ENCODE measurements at places on chromosomes 1 and 21. TPM values are rescaled to one million over a fixed set of nuclear protein-coding genes. Genes with fewer than 3 reads are reported as not detected.

DNA sequence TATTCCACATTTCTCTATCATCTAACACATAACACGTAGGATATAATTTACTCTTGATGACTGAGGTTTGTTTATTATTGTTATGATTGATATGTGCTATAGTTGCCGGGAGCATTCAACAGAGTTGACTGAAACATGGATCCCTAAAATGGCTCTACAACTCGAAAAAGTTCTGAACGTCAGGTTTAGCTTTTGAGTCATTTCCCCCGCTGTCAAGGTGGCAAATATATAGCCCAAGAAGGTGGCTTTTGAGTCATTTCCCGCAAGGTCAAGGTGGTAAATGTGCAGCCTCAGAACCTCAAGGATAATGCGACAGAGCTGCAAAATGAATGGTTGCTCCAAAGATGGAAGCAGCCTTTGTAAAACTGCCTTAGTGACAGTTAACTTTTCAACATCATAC lies 104.0 kb downstream of the NIBAN1 start:
- H3K4me3 ChIP-seq = no peak overlapping the region
- no peaks in the 10 kb centered on the region for H3K36me3 ChIP-seq
- H3K27me3 ChIP-seq = no peaks in the 10 kb centered on the region

DNA sequence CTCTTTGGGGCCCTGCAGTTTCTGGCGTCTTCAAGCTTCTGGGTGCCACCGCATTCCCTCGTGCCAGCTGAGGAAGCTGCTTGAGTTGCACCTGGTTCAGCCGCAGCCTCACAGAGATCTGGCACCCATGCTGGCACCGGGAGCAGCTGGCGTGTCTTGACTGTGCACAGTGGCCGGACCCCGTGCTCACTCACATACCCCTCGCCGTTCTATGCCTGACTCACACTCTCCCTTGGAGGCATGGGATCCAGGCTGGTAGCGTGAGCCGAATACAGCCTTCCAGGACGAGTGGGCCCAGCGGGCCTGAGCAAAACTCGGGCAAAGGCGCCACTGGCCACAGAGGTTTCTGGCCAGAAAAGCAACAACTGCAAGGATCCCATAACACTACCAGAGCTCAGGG lies 8.6 kb upstream of the MTR start:
- no peaks in the 10 kb centered on the region for H3K27me3 ChIP-seq
- no peaks in the 10 kb centered on the region for H3K4me1 ChIP-seq
- no peak overlapping the region for H3K27ac ChIP-seq
- H3K36me3 ChIP-seq = no peaks in the 10 kb centered on the region
- H3K4me3 ChIP-seq = no peak overlapping the region

GRCh38 chr1:101379950-101380349 lies 143.1 kb downstream of the S1PR1 start:
- H3K4me3 ChIP-seq = no peak overlapping the region
- H3K36me3 ChIP-seq = no peaks in the 10 kb centered on the region
- DNase-seq = no peak
- H3K27me3 ChIP-seq = no peaks in the 10 kb centered on the region

DNA sequence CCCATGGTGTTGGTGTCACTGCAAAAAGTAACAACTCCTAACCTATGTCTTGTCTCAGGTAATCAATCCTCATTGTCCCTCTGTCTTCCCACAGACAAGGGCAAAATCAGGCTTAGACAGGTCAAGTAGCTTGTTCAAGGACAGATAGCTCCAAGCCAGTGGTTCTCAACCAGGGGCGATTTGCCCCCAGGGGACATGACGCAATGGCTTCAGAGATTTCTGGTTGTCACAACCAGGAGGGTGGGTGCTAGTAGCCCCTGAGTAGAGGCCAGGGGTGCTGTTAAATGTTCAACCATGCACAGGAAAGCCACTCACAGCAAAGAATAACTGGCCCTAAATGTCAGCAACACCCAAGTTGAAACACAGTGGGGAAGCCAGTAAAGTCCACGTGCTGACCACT lies 178.9 kb downstream of the RUNX1 start:
- peak overlapping the region; percentile 12 for H3K27ac ChIP-seq
- H3K4me3 ChIP-seq = no peak overlapping the region
- H3K27me3 ChIP-seq = no peaks in the 10 kb centered on the region
- no peak for DNase-seq
- H3K4me1 ChIP-seq = peaks cover 59% of the 10 kb centered on the region
- peaks cover 12% of the 10 kb centered on the region for H3K36me3 ChIP-seq

Gene CD48
- 0.57 TPM for total RNA-seq

Gene HES5
- not detected for total RNA-seq

Gene GPR25
- not detected for total RNA-seq

Gene PPP1R8
- total RNA-seq = 43.5 TPM

GRCh38 chr1:208100106-208100505 lies 144.1 kb downstream of the PLXNA2 start:
- no peaks in the 10 kb centered on the region for H3K36me3 ChIP-seq
- no peak for DNase-seq
- H3K4me1 ChIP-seq = peaks cover 31% of the 10 kb centered on the region
- no peak overlapping the region for H3K27ac ChIP-seq

- H3K27ac ChIP-seq = no peak overlapping the region
- DNase-seq = no peak
- no peaks in the 10 kb centered on the region for H3K36me3 ChIP-seq
- peaks cover 31% of the 10 kb centered on the region for H3K4me1 ChIP-seq
- H3K27me3 ChIP-seq = no peaks in the 10 kb centered on the region
Measured at GRCh38 chr1:66327588-66327987, 206.4 kb upstream of the SGIP1 start.

Gene L1TD1
- 5.3 TPM for total RNA-seq

Gene TDRD10
- 0.31 TPM for total RNA-seq

- no peak overlapping the region for H3K27ac ChIP-seq
- no peak for DNase-seq
- no peaks in the 10 kb centered on the region for H3K27me3 ChIP-seq
- no peak overlapping the region for H3K4me3 ChIP-seq
- peaks cover 1% of the 10 kb centered on the region for H3K4me1 ChIP-seq
Measured at GRCh38 chr21:43291347-43291950, 122.6 kb downstream of the CRYAA start.

GRCh38 chr1:177219554-177220458 lies 49.0 kb downstream of the BRINP2 start:
- no peak for DNase-seq
- no peaks in the 10 kb centered on the region for H3K4me1 ChIP-seq

GRCh38 chr1:16226490-16227179 lies 10.3 kb downstream of the CPLANE2 start:
- no peak for DNase-seq
- H3K27me3 ChIP-seq = peaks cover 44% of the 10 kb centered on the region
- H3K27ac ChIP-seq = no peak overlapping the region

GRCh38 chr1:53348486-53349368 lies 20.9 kb upstream of the LRP8 start:
- H3K27ac ChIP-seq = peak overlapping the region; percentile 88
- peaks cover 22% of the 10 kb centered on the region for H3K4me1 ChIP-seq
- DNase-seq = peak; percentile 13
- H3K36me3 ChIP-seq = no peaks in the 10 kb centered on the region

DNA sequence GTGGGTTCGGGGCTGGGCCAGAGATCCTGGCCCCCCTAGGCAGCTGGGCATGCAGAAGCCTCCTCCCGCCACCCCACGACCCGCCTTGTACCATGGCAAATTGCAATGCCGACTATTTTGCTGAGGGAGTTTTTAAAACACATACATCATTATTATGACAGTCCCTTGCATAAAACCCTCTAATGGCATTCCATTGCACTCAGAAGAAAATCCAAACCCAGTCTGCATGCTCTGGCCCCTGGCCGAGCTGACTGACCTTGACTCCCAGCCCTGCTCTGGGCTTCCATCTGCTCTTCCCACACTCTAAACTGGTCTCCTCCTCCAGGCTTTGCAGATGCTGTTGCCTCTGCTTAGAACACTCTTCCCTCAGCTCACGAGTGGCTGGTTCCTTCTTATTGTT lies 28.0 kb downstream of the PADI2 start:
- H3K27ac ChIP-seq = no peak overlapping the region
- H3K27me3 ChIP-seq = no peaks in the 10 kb centered on the region
- no peaks in the 10 kb centered on the region for H3K36me3 ChIP-seq
- no peak for DNase-seq
- H3K4me1 ChIP-seq = peaks cover 6% of the 10 kb centered on the region

DNA sequence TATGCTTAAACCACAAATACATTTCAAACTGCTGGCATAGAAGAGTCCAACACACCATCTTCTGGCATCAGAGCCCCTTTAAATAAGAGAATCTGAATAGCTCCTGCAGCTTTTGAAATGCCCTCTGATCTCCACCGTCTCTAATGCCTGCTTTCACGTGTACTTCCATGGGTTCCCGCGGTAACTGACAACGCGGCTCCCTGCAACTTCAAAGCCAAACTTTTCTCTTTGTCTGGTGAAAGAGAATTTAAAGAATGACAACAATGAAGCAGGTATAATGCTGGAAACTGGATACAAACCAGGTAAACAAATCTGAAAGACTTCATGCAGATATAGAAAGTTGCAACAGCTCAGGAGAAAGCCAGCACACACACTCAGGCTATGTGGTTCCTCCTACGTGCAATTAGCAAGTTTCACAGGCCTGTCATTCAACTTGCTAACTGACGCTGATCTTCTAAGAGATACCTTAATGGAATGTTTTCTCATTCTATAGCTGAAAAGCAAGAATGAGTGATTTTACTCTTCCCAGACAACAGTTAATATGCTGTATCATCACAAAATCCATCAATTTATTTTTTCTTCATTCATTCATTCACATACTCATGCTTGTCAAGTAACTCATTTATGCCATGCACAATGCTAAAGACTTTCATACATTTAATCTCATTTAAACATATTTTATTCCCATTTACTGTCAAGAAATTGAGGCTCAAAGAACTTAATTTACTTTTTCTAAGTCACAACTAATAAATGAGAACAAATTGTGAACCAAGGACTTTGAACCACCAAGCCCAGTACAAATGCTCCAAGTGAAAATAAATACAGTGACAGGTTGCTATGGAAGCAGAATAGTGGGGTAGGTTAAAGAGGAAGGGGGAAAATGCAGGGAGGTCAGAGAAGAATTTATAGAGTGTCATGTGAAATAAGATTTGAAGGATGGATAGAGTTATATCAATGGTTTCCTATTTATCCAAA lies 202.7 kb upstream of the SNX7 start:
- H3K27ac ChIP-seq = no peak overlapping the region
- DNase-seq = no peak
- no peak overlapping the region for H3K4me3 ChIP-seq
- H3K4me1 ChIP-seq = peaks cover 28% of the 10 kb centered on the region

- no peak overlapping the region for H3K4me3 ChIP-seq
- no peaks in the 10 kb centered on the region for H3K4me1 ChIP-seq
- H3K27me3 ChIP-seq = peaks cover 48% of the 10 kb centered on the region
Measured at GRCh38 chr1:30268923-30269666, 454.3 kb downstream of the MATN1 start.

DNA sequence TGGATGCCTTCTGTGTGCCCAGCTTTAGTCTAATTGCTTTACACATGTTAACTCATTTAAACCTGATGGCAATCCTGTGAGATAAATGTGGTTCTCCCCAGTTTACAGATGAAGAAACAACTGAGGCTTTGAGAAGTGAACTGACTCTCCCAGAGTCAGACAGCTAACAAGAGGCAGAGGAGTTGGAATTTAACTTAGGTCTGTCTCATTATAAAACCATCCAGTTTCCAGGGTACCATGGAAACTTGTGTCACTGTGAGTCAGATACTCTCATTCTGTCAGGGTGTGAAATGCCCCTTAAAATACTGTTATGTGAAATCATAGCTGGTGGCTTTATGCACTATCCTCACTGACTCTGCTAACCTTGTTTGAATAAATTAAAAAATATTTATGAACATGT lies 206.6 kb downstream of the PBX1 start:
- peaks cover 22% of the 10 kb centered on the region for H3K36me3 ChIP-seq
- no peak for DNase-seq
- H3K4me3 ChIP-seq = no peak overlapping the region

Gene FCER1G
- 1.8 TPM for total RNA-seq

DNA sequence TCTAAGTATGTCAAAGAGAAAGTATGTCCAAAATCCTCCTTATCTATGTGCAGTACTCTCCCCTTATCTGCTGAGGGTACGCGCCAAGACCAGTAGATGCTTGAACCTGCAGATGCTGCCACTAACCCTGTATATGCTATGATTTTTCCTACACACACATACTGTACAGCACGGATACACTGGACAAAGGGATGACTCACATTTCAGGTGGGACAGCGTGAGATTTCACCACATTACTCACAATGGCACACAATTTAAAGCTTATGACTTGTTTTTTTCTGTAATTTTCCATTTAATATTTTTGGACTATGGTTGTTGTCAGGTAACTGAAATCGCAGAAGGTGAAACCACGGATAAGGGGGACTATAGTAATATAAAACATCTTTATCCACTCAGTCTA lies 4.1 kb downstream of the ORC1 start:
- no peaks in the 10 kb centered on the region for H3K27me3 ChIP-seq
- H3K4me3 ChIP-seq = no peak overlapping the region
- peaks cover 6% of the 10 kb centered on the region for H3K36me3 ChIP-seq
- no peak for DNase-seq
- H3K27ac ChIP-seq = no peak overlapping the region

Gene RAB42
- total RNA-seq = 5.1 TPM

Gene NIBAN1
- 0.45 TPM for total RNA-seq

- peaks cover 2% of the 10 kb centered on the region for H3K4me1 ChIP-seq
- no peaks in the 10 kb centered on the region for H3K36me3 ChIP-seq
- H3K27me3 ChIP-seq = no peaks in the 10 kb centered on the region
- DNase-seq = no peak
Measured at GRCh38 chr1:205137901-205138300, 16.1 kb upstream of the RBBP5 start.

DNA sequence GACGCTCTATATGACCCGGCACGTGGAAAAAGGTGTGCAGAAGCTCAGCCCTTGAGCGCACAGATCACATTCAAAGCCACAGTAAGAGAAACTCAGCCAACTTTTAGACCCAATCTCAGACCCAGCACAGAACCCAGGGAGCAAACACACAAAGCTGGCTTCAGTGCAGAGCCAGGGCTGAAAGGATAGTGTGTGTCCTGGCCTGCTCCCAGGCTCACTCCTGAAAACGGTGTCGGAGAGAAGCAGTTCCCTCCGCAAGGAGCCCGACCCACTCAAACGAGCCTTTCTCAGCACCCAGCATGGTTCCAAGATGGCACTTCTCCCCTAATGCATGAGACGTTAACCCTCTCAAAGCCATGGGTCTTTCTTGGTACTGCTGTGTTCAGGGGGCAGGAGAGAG lies 39.6 kb downstream of the CASZ1 start:
- H3K4me1 ChIP-seq = peaks cover 7% of the 10 kb centered on the region
- H3K4me3 ChIP-seq = no peak overlapping the region
- no peak overlapping the region for H3K27ac ChIP-seq
- no peak for DNase-seq
- H3K27me3 ChIP-seq = no peaks in the 10 kb centered on the region
